Activated CD4-positive, alpha-beta T cell treated with anti-CD3 and anti-CD28 coated beads, Interleukin-2, amount 50 U/mL, for 16 hours (primary cell): ENCODE measurements at places on chromosomes 1 and 21.

DNA sequence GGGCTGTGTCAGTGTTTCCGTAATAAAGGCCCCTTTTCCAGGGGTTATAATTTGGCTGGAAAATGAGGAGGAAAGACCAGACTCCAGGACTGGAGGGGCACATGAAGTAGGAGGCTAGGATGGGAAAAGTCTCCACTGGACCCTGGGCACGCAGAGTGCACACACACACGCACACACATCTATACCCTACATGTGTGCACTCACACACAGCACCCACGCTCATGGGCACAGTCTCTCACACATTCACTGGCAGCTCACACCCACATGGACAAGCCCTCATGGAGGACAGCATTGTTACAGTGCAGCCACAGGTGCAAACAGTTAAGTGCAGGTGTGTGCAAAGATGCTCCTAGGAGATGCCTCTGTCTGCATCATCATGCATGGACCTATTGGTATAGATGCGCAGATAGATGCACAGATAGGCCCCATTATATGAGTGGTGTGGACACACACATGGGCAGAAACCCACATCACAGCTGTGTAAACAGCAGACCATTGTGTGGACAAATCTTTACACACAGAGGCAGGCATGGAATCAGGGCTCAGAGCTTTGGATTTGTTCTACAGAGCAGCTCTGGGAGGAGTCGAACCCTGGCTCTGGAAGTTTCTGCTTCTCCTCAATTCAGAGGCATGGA lies 9.1 kb upstream of the RUNX3 start:
- DNase-seq = no peak

GRCh38 chr1:3074800-3075199 lies 5.8 kb downstream of the PRDM16 start:
- no peak for DNase-seq

- no peak for DNase-seq
These were observed 116.0 kb downstream of the ETS2 start for GRCh38 chr21:38921511-38922251.

DNA sequence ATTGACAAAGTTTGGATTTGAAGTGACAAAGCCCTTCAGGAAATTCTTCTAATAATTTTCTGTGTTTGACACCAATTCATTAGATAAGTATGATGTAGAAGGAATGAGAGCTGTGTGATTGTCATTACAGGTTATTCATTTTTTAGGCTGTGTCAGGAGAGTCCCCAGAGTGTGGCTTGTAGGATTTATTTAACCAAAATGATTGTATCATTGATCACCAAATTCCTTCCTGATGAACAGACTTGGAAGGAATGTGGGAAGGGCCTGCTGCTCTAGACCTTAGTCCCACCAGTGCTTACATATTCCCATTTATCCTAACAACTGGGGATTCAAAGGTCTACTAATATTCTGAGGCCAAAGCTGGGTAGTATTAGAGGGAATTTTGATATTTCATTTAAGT lies 383.3 kb upstream of the KAZN start:
- DNase-seq = no peak

GRCh38 chr1:55039342-55040082 lies at the start of gene PCSK9:
PCSK9 (plus strand) TSS chr1:55039548; CDS start chr1:55039838, 290 bp downstream.
- DNase-seq = no peak

DNA sequence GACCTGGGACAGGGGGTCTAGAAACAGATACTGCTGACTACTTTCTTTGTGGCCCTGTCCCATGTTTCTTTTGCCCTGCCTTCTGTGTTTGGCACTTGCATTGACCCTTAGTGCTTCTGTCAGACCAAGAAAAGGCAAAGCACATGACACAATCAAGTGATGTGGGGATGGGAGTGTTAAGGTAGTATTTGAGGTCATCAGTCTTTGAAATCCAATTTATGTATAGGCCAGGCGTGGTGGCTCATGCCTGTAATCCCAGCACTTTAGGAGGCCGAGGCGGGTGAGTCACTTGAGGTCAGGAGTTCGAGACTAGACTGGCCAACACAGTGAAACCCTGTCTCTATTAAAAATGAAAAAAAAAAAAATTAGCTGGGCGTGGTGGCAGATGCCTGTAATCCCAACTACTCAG lies 26.0 kb downstream of the SERBP1 start:
- no peak for DNase-seq

DNA sequence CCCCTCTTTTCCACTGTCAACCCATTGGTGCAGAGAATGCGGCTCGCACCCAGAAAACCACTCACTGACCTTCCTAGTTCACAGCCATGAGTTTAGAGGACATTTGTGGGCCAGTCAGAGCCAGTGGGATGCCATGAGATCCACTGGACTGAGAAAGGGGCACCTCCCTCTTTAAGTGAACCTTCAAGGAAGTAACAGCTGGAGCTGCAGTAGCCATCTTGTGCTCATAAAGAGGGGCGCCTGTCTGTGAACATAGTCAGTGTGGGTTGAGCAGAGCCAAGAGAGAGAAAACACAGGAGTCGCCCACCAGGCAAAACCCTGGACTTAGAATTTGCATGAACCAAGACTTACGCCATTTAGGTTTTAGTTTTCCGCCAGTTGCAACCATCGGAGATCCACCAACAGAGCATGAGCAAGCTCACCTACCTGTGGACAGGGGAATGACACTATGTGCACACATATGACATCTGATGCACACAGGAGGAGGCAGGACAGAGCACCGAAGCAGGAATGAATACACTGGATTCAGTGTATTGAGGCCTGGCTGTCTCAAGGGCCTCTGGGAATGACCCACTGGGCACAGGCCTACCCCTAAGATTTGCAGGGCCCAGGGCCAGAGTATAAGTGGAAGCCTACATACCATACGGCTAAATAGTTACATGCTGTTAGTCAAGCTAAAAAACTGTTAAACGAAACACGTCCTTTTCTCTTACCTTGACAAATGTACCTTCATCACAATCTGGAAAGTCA lies 151.6 kb downstream of the GRIK3 start:
- no peak for DNase-seq

DNA sequence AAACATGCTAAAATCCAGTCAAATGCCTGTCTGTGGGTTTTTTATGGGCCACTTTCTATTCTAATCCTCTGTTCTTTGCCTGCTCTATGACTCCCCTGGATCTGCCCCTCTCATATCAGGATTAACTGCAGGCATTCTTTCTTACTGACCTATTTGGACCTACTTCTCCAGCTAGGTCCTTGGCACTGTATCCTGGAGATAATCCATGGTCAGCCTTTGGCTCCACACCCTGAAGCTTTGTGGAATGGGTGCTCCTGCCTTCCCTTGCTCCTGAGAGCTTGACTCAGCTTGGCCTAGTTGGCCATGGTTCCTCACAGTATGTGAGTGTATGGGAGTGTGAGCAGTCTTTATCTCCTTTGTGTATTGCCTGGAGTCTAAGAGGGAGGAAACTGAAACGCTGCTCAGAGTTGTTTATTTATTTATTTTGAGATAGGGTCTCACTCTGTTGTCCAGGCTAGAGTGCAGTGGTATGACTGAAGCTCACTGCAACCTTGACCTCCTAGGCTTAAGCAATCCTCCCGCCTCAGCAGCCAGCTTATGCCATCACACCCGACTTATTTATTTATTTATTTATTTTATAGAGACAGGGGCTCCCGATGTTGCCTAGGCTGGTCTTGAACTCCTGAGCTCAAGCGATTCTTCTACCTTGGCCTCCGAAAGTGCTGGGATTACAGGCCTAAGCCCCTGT lies 28.7 kb upstream of the CDC14A start:
- no peak for DNase-seq

GRCh38 chr1:67335411-67335810 lies 27.7 kb downstream of the IL12RB2 start:
- DNase-seq = peak; percentile 62

DNA sequence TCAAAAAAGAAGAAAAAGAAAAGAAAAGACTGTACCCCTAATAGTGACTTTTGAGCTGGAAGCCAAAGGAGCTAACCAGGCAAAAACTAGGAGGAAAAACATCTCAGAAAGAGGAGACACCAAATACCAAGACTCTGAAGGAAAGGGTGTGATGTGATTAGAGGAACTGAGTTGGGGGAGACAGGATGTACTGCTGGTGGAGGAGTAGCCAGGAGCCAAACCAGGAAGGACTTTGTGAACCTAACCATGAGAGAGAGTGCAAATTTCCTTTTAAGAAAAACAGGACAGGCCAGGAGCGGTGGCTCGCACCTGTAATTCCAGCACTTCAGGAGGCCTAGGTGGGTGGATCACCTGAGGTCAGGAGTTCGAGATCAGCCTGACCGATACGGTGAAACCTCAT lies 4.1 kb upstream of the RBP7 start:
- no peak for DNase-seq

- peak; percentile 72 for DNase-seq
These were observed 8.3 kb downstream of the XCL2 start for GRCh38 chr1:168535536-168535935.

DNA sequence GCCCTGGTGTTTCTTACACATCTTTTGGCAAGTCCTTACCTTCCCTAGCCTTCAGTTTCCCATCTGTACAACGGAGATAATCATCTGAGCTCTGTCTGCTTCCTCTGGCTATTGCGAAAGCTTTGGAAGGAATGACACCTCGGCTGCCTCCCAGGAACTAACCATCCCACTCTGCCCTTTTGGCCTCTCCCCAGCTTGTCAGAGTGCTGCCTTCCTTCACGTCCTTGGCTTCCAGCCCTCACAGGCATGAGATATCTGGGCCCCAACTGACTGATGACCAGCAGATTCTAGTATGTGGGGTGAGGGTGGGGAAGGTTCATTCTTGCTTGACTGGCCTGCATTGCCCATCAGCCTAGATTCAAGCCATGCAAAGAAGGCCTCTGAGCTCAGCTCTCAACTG lies 253.1 kb upstream of the FGGY start:
- no peak for DNase-seq

DNA sequence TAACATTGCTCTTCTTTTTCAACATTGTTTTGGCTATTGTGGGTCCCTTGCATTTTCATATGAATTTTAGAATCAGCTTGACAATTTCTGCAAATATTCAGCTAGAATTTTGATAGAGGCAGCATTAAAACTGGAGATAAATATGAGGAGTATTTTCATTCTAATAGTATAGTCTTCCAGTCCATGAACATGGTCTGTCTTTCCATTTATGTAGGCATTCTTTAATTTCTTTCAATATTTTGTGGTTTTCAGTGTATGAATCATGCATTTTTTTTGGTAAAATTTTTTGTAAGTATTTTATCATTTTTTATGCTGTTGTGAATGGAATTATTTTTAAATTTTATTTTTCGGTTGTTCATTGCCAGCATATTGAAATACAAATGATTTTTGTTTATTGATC lies 97.2 kb downstream of the DNAH14 start:
- DNase-seq = no peak

DNA sequence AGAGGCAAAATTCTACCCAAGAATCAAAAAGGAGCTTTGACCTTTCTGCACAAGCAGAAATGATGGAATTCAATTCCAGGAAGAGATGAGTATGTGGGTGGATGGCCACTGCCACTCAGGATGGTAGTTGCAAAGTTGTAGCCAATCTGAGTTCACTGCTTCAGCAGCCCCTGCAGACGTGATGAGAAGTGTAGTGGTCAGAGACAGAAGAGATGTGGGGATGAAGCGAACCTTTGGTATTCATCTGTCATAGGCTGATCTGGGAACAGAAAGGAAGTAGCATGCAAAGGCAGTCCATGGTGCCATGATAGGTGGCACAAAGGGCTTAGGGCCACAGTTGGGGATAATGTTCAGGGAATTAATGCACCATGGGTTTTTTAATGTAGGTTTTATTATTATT lies 81.1 kb upstream of the PGBD5 start:
- no peak for DNase-seq

GRCh38 chr21:16082038-16082816 lies 352.4 kb downstream of the USP25 start:
- DNase-seq = peak; percentile 14
